ENCODE measurements at places on chromosomes 16 and 17. TPM values are rescaled to one million over a fixed set of nuclear protein-coding genes. Genes with fewer than 3 reads are reported as not detected.

ZDHHC1 gene
- total RNA-seq: 0.52 TPM

LHX1 gene
- total RNA-seq: not detected

- DNase-seq: no peak
These were observed 65.7 kb downstream of the MARF1 start for GRCh38 chr16:15576960-15577958.

CCL23 gene
- 0.61 TPM for total RNA-seq

GRCh38 chr17:29177871-29178749 lies 2.1 kb downstream of the MYO18A start:
- DNase-seq: no peak

DNA sequence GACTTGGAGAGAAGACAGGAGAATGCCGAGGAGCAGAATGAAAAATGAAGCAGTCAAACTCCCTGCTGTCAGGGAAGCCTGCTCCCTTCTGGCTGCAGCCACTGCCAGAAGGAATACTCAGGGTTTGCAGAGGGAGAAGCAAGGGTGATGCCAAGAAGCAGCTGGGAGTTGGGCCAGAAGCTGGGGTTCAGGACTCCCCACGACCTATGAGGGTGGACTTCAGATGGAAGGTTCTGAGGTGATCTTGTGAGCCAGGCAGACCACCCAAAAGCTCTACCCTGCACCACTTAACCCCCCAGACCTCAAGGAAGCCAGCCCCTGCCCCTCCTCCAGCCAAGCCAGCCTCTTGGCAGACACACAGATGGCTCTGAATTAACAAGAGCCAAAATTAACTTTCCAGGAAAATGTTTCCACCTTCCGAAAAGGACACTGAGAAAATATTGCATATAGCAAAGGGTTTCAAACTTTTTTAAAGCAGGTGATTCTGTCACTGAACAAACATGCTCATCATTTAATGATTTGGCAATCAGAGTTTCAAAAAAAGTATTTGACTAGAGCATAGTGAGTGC lies 126.0 kb upstream of the ERCC4 start:
- no peak for DNase-seq

- no peak for DNase-seq
These were observed 16.7 kb upstream of the CARMIL2 start for GRCh38 chr16:67628216-67628615.

LDHD gene
- 0.99 TPM for total RNA-seq

DNA sequence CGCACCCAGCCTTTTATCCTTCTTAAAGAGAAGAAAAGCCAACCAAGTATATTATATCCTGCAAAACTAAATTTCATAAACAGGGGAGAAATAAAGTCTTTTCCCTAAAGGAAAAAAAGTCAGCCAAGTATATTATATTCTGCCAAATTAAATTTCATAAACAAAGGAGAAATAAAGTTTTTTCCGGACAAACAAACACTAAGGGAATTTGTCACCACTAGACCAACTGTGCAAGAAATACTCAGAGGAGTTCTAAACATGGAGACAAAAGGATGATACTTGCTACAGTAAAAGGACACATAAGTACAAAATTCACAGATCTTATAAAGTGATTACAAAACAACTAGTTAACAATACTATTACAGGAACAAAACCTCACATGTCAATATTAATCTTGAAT lies 14.4 kb upstream of the CCL18 start:
- DNase-seq: no peak

DNA sequence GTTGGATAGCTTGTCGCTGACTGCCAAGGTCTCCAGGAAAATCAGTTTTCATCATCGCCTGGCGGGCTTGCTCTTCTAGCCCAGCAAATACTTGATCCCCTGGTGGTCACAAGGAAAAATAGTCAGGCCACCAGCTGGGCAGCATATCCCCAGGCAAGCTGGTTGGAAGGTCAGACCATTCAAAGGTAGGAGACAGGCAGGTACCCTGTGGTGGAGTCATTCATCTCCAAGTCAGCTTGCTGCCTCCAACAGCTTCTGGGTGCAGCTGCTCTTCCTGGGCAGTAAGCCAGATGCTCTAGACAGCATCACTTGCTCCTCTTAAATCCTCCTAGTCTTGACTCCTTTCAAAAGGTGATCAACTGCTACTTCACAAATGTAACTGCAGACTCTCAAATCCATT lies 16.0 kb downstream of the ZNF821 start:
- no peak for DNase-seq

C17orf50 gene
- total RNA-seq: 0.09 TPM

KRTAP2-1 gene
- not detected for total RNA-seq

MT1M gene
- total RNA-seq: 0.28 TPM

DNA sequence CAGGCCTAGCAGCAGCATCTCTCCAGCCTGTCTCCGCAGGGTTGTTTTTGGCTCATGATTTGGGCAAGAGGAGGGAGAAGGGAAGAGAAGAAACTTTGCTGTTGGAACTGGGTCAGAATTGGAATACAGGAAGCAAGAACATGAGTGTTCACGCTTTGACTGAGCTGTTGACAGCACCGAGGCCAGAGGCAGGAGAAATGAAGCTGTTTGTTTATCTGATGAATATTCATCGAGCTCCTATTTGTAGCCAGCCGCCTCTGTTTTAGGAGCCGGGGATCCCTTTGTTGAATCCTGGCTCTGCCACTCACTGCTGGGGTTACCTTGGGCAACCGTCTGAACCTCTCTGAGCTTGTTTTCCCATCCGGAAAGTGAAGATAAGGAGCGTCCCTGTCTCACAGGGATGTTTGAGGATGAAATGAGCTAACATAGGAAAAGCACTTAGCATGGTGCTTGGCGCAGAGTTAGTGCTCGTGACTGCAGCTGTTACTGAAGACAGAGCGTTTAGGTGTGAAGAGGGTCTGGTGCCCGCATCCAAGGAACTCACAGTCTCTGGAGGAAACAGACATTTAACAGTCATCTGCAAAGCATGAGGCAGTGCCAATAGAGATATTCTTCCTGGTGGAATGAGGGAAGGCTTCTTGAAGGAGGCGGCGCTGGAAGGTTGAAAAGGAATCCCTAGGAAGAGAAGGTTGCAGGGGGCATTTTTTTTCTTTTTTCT lies 29.2 kb downstream of the RAP1GAP2 start:
- DNase-seq: no peak

KCNJ18 gene
- total RNA-seq: not detected

GRCh38 chr16:74322301-74322710 lies 25.7 kb downstream of the PSMD7 start:
- DNase-seq: no peak

DNA sequence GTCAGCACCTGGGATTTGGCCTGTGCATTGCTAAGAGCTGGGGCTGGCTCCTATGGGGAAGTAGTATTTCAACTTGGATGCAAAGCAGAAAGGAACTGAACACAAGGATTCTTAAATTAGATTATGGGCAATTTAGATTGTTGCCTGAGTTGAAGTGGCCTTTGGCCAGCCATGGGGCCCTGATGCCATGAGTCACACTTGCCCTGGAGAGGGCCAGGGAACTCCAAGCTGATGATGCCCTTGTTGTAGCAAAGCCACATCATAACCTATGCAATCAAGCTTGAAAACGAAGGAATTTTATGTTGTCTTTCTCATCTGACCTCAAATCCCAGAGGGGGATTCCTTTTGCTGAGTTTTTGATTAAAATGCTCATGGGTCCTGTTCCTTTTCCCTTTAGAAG lies 3.9 kb upstream of the SPATA32 start:
- no peak for DNase-seq

FA2H gene
- total RNA-seq: 2.0 TPM

GRCh38 chr17:48746916-48747444 lies 18.4 kb upstream of the HOXB13 start:
- no peak for DNase-seq

DNA sequence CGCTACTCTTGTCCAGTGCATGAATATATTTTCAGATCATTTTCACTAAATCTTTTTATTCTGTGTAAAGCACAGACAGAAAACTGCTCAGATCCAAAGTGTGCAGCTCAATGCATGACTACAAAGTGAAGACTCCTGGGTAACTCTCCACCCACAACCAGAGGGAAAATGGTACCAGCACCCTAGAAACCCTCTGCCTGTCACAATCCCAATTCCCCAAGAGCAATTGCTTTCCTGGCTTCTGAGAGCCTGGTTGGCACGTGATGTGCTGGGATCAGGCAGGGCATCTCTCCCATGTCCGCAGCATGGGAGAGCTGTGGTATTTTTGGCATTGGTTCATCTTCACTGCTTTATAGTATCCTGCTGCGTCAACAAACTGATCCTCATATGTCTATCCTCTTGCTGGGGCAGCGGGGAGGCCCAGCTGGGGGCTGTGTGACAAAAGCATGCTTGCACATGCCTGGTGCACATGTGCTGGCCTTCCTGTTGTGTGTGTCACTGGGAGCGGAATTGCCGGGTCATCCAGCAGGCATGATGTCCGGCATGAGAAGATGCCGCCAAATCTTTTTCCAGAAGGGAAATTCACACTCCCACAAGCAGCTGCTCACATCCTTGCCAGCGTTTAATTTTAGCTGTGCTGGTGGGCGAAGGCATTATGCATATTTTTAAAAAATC lies 278.9 kb upstream of the FOXF1 start:
- no peak for DNase-seq

DNA sequence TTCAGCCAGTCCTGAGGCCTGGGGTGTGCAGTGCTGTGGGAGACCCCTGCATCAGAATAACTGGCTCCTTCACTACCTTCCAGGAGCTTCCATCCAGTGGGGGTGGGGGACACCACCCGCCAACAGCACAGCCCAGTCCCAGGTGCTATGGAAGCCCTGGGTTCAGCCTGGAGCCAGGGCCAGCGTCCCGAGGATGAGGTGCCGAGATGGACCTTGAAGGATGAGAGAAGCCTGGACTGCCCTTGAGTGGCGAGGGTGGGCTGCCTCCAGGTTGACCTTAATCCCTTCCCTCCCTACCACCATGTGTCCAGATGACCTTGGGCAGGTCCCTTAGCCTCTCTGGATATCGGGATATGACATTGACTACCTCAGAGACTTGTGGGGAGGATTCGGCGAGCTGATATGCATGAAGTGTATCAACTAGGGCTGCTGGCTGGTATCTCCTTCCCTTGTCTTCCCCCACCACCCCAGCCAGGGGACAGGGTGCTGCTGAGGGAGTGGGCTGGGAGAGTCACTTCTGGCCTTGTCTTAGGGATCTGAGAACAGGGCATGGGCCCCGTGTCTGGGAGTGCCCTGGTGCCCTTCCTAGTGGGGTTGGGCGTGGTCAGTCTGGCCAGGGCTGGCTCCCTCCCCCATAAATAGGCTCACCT lies 14.2 kb upstream of the LASP1NB start:
- no peak for DNase-seq

TTLL6 gene
- 0.42 TPM for total RNA-seq

CES3 gene
- 0.09 TPM for total RNA-seq

- no peak for DNase-seq
These were observed 39.3 kb upstream of the MARCHF10 start for GRCh38 chr17:62847426-62847825.

TEX14 gene
- total RNA-seq: 0.33 TPM

DNA sequence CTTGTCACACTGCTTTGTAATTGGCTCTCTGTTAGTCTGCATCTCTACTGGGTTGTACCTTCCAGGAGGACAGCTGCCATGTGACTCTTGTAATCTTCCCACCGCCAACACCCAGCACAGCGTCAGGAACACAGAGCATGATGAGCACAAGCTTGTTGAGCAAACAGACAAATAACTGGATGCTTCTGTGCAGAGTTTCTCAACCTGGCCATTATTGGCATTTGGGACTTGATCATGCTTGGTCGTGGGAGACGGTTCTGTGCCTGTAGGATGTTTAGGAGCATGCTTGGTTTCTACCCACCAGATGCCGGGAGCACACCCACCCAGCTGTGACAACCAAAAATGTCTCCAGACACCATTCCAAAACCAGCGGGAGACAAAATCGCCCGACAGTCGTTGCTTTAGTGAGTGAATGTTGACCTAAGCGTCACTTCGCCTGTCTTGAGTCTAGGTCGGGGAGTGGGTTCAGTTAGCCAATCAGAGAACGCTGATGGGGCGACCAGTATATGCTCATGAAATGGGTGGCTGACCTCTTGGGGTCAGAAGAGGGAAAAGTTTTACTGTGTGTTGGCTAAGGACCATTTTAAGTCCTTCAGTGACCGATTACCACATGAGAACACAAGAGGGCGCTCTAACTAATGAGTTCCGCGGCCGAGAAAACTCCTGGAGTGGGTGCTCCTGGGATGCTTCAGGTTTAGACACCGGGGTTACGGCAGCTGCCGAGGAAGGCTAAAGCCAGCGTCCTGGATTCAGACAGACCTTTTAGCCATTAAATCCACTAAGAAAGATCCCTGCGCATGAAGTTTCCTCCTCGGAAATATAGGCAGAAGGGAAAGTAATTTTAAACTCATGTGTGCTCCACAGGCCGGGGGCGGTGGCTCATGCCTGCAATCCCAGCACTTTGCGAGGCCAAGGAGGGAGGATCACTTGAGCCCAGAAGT lies 57.8 kb upstream of the TEX2 start:
- peak; percentile 76 for DNase-seq

C1QTNF8 gene
- total RNA-seq: not detected

- no peak for DNase-seq
These were observed 14.4 kb downstream of the SDR42E1 start for GRCh38 chr16:81996664-81997509.

DNA sequence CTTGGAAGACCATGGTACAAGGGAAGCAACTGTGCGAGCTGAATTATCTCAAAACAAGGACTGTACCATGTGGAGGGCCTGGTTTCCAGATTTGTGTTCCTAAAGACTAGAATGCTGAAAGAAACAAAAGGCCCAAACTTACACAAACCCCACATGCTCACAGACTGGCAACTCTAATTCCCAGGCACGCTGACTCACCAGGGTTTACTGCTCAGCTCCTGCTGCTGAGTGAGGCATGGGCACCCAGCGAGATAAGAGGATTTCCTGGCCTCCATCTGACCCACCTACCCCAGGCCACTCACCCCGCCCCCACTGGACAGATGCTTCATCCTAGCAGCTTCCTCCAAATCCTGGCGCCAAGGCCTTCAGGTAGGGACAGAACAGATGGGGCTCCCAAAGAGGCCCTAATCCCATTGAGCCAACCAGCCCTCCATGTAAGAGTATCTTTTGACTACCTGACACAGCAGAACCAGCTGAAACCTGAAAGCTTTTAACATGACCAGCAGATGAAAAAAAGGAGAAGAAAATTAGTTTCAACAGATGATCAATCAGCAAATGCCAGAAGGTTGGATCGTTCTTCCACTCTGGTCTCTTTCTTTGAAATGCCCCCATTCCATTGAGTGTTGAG lies 33.9 kb downstream of the DCUN1D3 start:
- no peak for DNase-seq

- no peak for DNase-seq
These were observed 119.2 kb downstream of the PCTP start for GRCh38 chr17:55870044-55870443.

- no peak for DNase-seq
These were observed 6.9 kb downstream of the METRNL start for GRCh38 chr17:83086199-83086880.

DNA sequence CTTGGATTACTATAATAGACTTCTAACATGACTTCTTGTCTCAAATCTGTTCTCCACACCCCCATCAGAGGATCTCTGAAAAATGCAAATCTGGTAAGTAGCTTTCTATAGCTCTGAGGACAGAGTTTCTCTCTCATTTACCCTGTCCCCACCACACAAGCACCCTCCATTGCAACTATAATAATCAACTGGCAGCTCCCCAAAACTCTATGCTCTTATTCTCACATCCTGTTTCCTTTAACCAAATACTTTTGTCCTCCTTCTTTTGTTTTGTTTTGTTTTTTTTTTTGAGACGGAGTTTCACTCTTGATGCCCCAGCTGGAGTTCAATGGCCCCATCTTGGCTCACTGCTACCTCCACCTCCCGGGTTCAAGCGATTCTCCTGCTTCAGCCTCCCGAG lies 73.4 kb downstream of the HELZ start:
- no peak for DNase-seq

GRCh38 chr17:35774499-35774898 lies 13.8 kb downstream of the C17orf50 start:
- no peak for DNase-seq
